ENCODE measurements at places on chromosomes 2 and 18.

DNA sequence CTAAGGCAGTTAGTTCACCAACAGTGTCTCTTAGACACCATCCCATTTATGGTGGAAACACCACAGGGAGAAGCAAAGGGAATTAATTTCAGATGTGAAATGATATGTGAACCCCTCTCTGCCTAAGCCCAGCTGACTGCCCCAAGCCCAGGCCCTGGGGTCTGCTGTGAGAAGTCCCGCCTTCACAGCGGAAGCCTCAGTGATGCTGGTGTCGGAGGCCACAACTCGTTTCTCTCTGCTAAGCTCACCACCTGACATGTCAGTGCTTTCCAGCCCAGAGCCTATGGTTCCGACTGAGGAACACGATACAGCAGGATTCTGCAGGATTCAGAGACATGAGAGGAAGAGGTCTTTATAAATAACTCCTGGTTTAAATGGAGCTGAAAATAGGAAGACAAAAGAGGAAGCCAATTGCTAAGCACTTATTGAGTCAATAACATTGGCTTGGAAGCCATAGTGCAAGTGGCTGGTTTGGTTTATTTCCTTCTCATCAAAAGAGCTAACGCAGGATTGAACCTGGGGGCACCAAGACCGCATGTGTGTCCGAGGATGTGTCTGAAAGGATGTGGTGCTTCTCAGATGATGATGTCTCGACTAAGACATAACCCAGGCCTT is 21.9 kb upstream of the LOXHD1 start:
- DNase-seq: no peak

DNA sequence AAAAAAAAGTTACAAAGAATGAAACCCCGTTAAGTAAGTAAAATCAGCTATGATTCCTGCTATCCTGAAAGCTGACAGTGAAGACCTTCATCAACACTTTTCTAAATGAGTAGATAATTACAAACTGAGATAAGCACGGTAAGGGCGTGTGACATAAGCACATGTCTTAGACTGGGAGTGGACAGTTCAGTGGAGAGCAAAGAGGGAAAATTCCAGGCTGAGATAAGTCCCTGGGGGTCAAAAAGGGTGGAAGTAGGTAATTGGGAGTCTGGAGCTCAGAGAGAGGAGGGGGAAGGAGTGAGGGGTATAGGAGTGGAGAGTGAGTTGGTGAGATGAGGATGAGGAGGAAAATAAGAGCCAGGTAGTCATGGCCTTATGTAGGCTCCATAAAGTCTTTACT is 4.4 kb upstream of the IL1A start:
- no peak for DNase-seq

- DNase-seq: no peak
Observed at GRCh38 chr18:78790960-78791359, 188.7 kb upstream of the SALL3 start.

GRCh38 chr2:157256626-157257025 is 879 bp upstream of the GALNT5 start:
- no peak for DNase-seq

DNA sequence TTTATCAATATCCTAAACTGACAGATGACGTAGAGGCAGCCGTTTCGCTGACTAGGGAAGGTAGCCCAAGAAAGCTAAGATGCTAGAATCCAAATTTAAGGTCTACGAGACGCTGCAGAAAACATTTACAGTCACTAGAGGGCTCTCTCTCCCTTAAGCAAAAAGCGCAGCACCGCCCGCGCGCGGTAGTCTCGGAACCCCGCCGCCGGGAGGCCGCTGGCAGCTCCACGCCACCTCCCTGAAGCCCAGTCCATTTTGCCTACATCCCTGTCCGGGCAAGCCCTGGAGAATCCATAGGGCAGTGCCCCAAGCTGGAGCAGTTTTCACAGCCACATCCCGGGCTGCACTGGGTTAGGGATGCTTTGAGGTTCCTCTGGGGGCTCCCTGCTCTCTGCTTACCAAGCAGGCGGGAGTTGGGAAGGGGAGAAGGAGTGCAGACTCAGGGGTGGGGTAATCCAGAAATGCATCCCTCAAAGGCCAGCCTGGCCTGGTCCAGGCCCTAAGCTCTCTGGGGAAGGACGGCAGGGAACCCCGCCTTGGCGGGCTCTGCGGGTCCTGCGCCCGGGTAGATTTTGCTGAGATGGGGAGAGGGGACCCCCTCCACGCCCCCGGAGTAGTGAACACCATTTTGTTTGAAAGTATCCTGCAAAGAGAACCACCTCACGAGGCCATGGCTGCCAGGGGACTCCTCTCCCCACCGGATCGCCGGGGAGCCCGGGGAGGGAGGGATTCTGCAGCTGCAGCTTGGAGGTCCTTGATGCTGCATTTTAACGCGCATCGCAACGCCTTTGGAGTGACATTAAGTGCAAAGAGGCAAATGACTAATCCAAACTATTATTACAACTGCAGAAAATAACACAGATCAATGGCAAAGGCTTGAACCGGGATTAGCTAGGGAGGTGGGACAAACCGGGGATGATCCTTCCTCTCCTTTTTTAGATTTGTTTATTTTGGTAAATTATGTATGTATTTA is 1.3 kb upstream of the DPYSL5 start:
- peak; percentile 92 for DNase-seq

DNA sequence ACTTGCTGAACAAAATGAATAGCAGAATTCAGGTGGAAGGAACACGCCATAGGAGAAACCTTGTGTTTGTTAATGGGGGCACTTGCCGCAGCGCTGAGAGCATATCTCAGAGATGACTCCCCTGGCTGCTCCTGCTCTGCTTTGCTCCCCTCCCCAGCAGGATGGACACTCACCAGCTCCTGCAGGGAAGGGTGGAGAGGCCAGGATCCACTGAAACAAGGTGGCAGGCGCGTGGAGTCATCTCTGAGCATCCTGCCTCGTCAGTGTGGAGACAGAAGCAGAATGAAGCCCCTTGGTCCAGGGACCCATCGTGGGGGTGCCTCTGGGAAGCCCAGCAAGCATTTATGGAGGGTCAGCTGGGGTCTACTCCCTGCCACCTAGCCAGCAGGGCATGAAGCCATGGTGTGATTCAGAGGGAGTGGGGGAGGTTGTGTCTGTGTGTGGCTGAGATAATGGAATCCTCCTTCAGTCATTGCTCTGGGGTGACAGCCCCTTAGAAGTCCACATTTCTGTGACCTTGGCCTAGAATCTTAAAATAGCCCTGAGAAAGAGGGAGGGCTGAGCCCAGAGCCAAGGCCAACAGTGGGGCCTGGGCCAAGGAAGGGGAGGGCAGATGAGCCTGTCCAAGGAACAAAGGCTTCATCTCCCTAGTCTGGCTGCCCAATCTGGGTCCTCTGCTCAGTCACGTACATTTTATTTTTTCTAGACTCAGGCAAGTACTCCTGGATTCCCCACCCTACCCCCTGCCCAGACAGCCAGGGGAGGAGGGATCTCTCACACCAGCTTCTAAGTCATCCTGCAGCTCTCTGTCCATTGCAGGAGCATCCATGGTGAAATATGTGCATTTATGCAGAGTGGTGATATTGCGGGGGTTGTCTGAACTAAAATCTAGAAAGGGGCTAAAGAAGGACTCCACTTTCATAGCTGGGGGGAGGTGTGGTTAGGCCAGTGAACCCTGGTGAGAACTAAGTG is 215.4 kb downstream of the ZBTB7C start:
- no peak for DNase-seq

DNA sequence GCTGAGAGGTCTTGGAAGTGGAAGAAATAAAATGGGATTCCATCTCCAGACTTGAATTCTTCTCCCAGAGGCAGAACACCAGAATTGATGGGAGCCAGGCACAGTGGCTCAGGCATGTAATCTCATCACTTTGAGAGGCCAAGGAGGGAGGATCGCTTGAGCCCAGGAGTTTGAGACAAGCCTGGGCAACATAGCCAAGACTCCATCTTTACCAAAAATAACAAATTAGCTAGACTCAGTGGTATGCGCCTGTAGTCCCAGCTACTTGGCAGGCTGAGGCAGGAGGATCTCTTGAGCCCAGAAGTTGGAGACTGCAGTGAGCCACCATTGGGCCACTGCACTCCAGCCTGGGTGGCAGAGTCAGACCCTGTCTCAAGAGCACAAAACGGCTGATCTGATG is 144.3 kb downstream of the C1D start:
- DNase-seq: no peak

GRCh38 chr18:48037481-48038271 is 107.2 kb upstream of the SMAD2 start:
- peak; percentile 50 for DNase-seq

DNA sequence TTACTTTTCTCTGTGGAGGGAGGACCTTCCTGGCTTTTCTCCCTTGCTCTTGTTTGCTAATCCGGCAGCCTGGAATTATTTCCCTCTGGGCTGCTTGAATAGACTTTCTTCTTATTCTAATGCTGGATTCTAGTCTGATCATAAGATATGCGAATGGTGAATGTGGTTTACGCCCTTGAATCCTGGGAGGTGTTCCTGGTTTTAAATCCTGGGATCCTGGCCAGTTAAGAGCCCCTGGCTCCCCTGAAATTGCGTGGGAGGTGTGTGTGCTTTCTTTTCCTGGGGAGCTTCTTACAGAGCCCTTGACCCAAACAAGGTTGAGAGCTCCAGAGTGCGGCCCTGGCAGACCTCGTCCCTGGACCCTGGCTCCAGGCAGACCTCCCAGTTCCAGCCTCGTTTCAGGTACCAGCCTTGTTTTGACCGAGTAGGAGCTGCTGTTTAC is 2.8 kb downstream of the SH3BP4 start:
- DNase-seq: no peak

DNA sequence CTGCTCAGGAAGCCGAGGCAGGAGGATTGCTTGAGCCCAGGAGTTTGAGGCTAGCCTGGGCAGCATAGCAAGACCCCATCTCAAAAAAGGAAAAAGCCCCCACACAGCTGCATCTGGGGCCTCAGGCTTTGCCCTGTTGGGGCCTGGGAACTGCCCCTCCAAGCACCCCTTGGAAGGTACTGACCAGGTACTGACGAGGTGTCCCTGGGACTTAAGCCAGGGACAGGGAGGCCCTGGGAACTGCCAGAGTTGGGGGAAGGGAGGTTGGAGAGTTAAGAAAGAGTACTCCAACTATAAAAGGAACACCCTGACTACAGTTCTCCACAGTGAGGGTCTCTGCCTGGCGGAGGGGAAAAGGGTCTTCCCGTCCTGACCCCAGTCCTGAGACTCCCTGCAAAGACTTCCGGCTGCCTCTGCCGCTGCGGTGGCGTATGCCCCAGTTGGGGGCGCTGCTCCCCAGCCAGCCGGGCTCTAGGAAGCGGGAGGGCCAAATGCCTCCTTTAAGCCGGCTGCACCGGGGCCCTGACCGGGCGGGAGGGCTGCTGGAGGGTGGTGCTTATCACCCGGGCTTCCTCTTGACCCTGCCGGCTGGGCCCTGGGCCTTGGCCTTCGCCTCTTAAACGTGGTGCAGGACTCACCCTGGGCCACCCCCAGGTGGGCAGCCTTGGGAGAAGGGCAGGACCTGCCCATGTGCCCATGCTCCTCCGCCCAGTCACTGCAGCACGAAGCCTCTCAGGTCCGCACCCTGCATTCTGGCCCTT is 12.8 kb downstream of the SLC30A3 start:
- peak; percentile 38 for DNase-seq

- DNase-seq: no peak
Observed at GRCh38 chr18:1906421-1906820, 664.9 kb downstream of the METTL4 start.

- peak; percentile 91 for DNase-seq
Observed at GRCh38 chr18:3526421-3527354, 76.7 kb downstream of the TGIF1 start.

- no peak for DNase-seq
Observed at GRCh38 chr2:240463274-240463865, 27.9 kb downstream of the GPC1 start.

DNA sequence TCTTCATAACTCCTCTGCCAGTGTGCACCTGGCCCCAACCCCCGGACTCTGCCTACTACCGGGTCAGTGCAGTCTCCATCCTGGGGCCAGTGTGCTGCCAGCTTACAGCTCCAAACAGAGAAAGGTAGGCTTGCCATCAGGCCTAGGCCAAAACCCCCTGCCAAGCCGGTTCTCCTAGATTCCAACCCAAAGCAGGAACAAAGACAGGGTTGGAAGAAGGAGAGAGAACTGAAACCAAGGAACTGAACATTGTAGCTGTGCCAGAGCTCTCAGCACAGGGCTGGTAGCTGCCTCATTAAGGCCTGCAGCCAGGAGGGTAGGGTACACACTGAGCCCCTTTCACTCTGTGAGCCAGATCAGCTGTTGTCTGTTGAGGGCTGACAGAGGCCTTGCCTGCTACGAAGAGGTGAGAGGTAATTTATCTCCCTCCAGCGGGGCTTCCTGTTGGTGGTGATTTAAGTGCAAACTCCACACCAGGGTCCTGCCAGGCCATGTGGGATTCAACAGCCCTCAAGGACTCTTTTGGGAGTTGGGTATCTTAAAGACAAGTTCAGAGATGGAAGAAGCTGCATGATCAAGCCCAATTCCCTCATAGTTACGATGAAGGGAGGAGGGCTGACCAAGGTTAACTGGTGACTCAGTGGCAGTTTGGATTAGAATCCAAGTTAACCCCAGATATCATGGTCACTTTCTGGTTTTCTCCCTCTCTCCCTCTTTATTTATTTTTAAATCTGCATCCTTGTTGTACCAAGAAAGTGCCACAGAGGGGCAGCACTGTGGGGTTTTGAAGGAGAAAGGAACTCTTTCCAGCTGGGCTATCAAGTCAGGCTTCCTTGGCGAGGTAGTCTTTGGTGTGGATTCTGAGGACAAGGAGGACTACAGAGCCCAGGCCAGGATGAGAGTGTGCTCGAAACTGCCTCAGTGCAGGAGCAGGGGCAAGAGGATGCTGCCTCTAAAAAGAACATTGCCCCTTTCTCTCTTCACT is 48.1 kb downstream of the CYRIA start:
- no peak for DNase-seq

DNA sequence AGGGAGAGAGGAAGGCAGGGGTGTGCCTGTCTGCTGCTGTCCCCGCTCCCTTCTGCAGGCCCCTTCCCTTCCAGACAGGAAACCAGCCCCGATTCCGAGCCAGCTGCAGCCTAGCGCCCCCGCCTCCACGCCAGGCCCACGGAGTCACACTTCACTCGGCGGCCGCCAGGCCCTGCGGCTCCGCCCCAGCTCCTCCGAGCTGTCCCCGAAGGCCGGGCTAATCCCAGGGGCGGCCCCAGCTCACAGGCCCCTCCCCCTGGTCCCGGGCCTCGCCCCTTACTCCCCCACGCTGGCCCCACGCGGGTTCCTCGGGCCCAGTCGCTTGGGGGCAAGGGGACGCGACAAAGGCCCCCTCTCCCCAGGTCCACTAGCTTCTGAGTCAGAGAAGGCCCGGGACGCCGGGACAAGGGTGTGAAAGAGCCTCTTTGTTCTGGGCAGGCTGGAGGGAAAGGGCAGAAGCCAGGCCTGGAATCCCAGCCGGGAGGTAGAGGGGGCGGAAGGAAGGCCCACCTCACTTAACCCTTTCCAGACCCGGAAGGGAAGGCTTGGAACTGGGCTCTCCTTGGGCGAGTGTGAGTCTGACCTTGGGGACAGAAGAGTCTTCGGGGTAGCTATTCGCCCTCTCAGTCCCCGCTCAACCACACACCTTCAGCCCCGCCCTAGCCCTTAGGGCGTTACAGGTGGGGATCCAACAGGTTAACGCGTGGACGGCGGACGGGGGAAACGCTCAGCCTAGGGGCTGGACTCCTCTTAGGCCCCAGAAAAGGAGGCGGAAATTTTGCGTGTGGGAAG is 1.2 kb downstream of the RTKN start:
- DNase-seq: peak; percentile 75

- DNase-seq: no peak
Observed at GRCh38 chr18:69655816-69656215, 255.1 kb downstream of the DOK6 start.

GRCh38 chr2:28108143-28108542 is 217.6 kb downstream of the BABAM2 start:
- DNase-seq: no peak

GRCh38 chr18:2958819-2959298 is 54.1 kb downstream of the LPIN2 start:
- no peak for DNase-seq
